Calu3 (cell line): ENCODE measurements at places on chromosomes 3 and 15.
A peak's percentile ranks its signal among the peaks of the same experiment; 100 is the strongest.

DNA sequence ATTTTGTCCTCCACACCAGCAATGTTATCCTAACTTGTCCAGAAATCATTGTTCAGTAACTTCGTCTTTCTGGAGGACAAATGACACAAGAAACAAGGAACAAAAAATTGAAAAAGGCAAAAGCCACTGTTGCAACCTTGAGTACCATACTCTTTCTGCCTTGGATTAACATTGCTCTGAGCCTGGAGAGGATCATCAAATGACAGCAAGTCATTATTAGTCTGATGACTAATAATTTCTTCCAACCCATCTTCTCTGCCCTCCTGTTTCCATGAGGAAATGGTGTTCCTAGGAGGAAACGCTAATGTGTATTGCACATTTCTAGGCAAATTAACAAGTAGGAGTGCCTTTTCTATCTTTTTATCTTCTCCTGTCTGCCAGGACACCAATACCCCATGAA lies 153.9 kb downstream of the PCCB start:
- no peak for DNase-seq

GRCh38 chr3:67241084-67241483 lies 243.0 kb downstream of the KBTBD8 start:
- DNase-seq = no peak

GRCh38 chr3:123154020-123154985 lies 47.4 kb upstream of the SEC22A start:
- no peak for DNase-seq

DNA sequence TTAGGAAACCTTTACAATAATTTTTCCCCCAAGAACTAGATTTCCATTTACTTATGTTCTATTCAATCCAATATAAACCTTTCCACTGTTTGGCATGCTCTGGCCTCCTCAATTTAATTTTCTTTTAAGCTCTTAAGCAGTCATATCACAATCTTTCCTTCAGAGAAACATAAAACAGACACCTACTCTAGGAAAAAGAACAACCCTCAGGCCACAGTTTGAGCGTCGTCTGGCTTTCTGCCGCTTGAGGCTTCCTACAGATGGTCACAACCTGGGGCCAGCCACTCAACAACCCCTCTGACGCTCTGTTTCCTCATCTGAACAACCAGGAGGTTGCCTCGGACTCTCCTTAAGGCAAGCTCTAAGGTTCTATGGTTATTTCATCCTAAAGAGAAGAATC lies 143.3 kb downstream of the ADAMTS17 start:
- no peak for DNase-seq

GRCh38 chr15:92714077-92714476 lies 58.5 kb upstream of the FAM174B start:
- no peak for DNase-seq

- DNase-seq = no peak
These were observed 79.8 kb downstream of the CNTN6 start for GRCh38 chr3:1172644-1173043.

- no peak for DNase-seq
These were observed 68.4 kb upstream of the MCTP2 start for GRCh38 chr15:94162939-94163338.

DNA sequence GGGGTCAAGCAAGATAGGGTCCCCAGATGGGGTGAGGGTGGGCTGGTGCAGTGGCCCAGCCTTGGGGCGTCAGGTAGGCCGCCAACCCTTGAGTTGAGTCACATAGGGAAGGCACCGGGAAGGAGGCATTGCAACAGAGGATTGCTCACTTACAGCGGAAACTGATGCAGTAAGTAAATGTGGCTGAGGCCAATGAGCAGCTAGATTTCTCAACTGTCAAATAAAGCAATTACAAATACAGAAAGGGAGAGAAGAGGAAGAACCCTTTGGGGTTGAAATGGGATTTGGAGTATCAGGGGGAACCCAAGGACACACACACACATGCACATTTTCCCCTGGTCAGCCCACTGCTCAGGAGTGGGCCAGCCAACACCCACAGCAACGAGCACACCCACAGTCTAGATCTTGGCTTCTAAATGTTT lies 44.0 kb downstream of the CHSY1 start:
- no peak for DNase-seq

DNA sequence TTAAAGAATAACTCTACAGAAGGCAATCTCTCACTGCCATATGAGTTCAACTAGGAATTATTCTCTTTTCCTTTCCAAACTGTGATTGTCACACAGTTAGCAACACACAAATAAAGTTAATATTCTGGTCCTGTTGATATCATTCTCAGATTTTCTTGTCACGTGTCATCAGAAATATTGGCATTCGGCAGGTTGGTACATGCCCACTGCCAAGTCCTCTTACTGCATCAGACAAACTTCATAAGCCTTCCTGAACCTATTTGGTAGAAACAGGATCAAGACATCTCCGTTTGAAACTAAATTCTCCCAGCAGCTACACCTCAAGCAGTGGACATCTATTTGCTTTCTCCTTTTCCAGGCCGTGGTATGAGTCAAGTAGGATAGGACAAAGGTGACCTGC lies 177.9 kb upstream of the SOX2 start:
- no peak for DNase-seq

GRCh38 chr3:51980253-51980652 lies 3.1 kb upstream of the ACY1 start:
- DNase-seq = no peak

DNA sequence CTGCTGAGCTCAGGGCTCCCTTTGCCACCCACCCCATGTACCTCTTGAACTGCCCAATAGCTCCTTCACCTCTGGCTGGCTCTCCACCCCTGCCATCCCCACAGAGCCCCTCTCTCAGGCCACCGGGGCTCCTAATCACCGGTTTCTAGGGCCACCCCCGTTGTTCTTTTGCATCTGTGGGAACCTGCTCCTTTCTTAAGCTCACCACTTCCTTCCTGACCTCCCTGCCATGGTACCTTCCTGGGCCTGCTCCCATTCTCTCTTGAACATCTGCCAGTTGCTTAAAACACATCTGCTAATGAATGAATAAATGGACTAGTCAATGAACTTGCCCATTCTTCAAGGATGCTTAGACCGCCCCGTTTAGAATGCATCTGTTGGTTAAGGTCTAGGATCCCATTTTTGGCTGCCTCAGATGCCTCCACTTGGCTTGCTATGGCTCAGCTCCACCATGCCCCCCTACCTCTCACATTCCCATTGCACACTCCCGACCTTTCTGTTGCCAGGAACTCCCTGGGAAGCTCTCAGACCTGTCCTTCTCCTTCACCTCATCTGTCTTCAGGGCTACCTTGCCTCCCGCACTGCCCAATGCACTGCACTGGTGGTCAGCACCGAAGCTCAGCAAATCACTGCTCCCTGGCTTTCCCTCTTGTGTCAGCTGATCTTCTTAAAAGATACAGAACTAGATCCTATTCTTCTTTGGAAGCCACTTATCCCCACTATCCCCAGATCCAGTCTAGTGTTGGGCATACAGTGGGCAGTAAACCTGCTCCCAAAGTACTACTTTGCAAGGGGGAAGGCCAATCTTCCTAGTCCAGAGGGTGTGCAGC lies 9.1 kb downstream of the AMOTL2 start:
- DNase-seq = no peak

GRCh38 chr3:157026091-157026490 lies 133.9 kb downstream of the CCNL1 start:
- DNase-seq = no peak

DNA sequence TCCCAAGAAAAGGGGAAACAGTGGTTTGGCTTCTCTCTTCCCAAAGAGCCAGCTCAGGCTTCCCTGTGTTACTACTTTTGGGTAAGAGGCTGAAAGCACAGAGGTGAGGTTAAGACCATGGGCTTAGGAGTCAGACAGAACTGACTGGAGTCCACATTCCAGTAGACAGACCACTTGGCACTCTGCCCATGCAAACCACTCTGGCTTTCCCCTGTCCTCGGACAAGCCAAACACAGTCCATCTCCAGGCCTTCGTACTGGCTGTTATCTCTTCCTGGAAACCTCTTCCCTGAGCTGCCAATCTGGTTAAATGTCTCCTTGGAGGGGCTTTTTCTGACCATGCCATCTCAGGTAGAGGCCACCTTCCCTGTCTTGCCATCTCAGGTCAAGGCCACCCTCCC lies 53.1 kb upstream of the FAM3D start:
- DNase-seq = no peak

- DNase-seq = no peak
These were observed 12.8 kb downstream of the DCUN1D1 start for GRCh38 chr3:182967218-182968204.

GRCh38 chr3:113304856-113305540 lies 93.6 kb downstream of the BOC start:
- DNase-seq = no peak

GRCh38 chr15:85757073-85757938 lies 37.4 kb downstream of the KLHL25 start:
- DNase-seq = no peak

GRCh38 chr15:71709808-71710418 lies 100.4 kb upstream of the NR2E3 start:
- DNase-seq = no peak

DNA sequence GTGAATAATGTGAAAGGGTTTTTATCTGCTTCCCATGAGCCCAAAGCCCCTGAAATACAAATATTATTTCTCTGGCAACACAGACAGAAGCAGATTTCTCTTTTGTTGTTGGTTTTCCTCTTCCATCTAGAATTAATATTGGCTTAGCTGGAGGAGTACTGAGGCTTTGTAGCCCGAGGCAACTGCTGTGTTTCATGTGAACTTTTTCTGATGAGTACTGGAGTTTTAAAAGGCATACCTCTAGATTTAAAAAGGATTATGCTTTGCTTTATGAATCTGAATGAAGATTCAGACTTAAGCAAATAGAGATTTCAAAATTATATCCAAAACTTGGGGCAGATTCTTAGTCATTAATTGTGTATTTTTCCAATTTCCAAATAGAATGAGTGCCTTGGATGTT lies 50.9 kb downstream of the IQCH start:
- no peak for DNase-seq

GRCh38 chr3:173553635-173554280 lies 156.2 kb downstream of the NLGN1 start:
- peak; percentile 31 for DNase-seq

GRCh38 chr3:141047168-141047567 lies 4.0 kb upstream of the SPSB4 start:
- DNase-seq = no peak

- no peak for DNase-seq
These were observed 218.4 kb downstream of the ABHD5 start for GRCh38 chr3:43909149-43909548.

DNA sequence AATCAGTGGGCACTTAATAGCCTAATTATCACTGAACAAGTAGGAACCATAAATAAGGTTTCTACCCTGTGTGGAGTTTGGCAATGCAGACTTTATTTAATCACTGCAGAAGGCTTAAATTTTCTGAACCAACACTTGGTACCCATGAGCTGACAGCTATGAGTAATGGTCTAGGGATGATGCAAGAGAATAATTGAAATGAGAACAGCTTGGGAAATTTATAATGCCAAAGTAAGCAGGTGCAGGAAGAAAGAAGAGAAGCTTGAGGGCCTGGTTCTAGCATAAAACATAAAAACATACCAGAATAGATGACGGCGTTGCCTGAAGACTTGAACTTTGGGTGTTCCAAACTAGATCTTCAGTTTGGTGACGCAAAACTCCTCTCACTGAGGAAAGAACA lies 67.0 kb downstream of the IMPG2 start:
- no peak for DNase-seq

DNA sequence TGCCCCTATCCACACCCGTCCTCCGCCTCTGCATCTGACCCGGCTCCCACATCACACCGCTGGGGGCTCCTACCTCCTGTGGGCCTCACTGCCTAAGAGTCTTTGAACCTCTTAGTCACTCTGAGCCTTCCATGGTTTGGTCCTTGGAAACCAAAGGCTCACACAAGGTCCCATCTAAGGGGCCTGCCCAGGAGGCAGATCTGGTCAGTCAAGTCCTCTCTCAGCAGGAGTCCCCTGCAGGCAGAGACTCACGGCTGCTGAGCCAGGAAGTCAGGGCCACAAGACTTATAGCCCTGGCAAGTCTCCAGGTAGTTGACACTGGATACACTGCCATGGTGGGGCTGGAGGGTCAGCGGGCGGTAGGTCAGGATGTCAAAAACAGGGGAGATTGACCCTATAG lies 31.2 kb upstream of the ALDH1L1 start:
- DNase-seq = peak; percentile 56

GRCh38 chr3:127709320-127710060 lies 36.7 kb downstream of the ABTB1 start:
- no peak for DNase-seq

DNA sequence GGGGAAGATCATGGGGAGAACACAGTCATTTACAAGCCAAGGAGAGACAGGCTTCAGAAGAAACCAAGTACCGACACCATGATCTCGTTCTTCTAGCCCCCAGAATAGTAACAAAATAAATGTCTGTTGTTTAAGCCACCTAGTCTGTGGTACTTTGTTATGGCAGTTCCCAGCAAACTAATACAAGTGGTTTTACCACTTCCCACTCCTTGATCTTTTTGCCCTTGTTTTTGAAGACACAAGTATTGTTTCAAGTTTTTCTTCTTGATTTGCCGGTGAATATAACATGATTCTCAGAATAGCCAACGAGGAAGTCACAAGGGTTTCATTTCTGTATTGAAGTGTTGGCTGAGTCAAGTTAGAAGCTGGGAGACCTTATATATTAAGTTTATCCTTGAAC lies 220.3 kb downstream of the SOX2 start:
- no peak for DNase-seq

DNA sequence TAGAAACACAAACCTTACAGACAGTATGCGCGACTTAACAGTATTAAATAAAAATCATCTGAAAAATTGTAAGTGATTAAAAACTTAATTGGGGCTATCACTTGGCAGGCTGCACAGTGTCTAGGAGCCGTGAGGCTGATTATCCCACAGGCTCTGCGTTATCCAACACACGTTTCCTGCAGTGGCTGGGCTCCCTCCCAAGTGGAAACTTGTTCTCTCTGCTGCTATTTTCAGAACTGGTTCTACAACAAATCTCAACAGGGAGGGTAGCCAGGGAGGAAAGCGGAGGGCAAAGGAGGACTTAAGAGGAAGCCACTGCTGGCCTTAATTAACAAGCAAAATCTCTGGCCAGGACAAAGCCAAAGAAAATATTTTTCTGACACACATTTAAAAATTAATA lies 555.2 kb downstream of the MAGI1 start:
- DNase-seq = peak; percentile 61

DNA sequence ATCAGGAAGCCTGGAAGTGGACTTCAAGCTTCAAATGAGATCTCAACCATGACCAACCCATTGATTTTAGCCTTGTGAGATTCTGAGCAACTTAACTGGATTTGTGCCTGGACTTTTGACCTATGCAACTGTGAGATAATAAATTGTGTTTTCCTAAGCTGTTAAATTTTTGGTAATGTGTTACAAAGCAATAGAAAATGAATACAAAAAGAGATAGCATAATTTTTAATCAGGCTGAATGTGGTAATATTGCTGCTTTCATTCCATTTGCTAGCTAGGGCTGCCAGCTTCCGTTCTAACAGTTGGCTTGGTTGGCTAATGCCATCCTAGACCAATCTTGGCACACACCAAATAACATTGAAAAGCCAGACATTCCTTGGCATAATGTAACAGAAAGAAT lies 12.2 kb downstream of the PROS1 start:
- DNase-seq = no peak

GRCh38 chr15:68200016-68200861 lies 4.9 kb downstream of the CALML4 start:
- no peak for DNase-seq
